ENCODE measurements at places on chromosomes 7 and 10.
A peak's percentile ranks its signal among the peaks of the same experiment; 100 is the strongest.

GRCh38 chr10:85606401-85606800 lies 760.2 kb downstream of the GRID1 start:
- no peak overlapping the region for H3K4me3 ChIP-seq
- H3K27ac ChIP-seq: no peak overlapping the region
- peaks cover 18% of the 10 kb centered on the region for H3K4me1 ChIP-seq
- no peak for DNase-seq
- no peaks in the 10 kb centered on the region for H3K36me3 ChIP-seq
- H3K27me3 ChIP-seq: no peaks in the 10 kb centered on the region

DNA sequence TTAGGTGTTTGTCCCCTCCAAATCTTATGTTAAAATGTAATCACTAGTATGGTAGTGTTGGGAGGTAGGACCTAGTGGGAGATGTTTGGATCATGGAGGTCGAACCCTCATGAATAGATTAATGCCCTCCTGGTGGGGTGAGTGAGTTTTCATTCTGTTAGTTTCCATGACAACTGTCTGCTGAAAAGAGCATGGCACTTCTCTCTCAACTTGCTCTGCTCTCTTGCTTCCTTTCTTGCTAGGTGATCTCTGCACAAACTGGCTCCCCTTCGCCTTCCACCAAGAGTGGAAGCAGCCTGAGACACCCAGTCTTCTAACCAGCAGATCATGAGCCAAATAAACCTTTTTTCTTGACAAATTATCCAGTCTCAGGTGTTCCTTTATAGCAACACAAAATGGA lies 853.9 kb downstream of the SORCS1 start:
- no peaks in the 10 kb centered on the region for H3K27me3 ChIP-seq
- H3K27ac ChIP-seq: no peak overlapping the region
- DNase-seq: no peak
- no peak overlapping the region for H3K4me3 ChIP-seq
- H3K4me1 ChIP-seq: no peaks in the 10 kb centered on the region
- H3K36me3 ChIP-seq: no peaks in the 10 kb centered on the region

DNA sequence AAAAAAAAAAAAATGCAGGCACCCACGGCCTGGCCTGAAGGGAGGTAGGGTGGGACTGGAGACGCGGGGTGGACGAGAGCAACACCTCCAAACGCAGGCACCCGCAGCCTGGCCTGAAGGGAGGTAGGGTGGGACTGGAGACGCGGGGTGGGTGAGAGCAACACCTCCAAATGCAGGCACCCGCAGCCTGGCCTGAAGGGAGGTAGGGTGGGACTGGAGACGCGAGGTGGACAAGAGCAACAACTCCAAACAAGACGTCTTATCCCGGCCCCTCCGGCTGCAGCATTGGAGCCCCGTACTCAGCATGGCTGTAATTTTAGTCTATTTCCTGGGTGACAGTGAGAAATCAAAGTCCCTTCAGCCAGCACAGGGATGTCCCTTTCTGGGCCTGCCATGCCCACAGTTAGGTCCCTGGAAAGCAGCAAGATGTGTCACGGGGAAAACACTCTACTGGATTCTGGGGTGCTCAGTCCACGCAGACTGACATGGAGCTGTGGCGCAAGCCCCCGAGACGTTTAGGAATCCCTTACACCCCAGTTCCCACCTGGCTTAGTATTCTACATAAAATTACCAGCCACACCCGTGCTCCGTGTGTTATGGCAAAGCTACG lies 119.9 kb downstream of the WDR37 start:
- no peaks in the 10 kb centered on the region for H3K4me1 ChIP-seq
- no peak for DNase-seq
- no peaks in the 10 kb centered on the region for H3K36me3 ChIP-seq

DNA sequence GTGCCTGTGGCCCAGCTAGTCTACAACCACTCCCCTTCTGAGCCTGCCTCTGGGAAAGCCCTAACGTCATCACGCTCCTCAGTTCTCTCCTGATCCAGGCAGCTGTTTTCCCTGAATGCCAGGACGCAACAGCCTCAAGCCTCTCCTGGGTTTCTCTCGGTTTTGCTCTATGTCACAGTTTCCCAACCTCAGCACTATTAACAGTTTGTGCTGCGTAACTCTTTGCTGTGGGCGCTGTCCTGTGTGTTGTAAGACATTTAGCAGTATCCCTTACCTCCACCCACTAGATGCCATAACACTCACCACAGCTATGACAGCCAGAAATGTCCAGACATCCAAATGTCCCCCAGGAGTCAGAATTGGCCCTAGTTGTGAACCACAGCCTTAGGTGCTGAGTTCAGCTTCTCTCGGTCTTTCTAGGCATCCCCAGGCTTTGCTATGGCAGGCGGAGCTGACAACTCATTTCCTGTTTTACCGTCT lies 226.3 kb upstream of the NPVF start:
- H3K27ac ChIP-seq: no peak overlapping the region
- no peak for DNase-seq
- H3K4me3 ChIP-seq: no peak overlapping the region
- peaks cover 3% of the 10 kb centered on the region for H3K27me3 ChIP-seq
- H3K36me3 ChIP-seq: no peaks in the 10 kb centered on the region

DNA sequence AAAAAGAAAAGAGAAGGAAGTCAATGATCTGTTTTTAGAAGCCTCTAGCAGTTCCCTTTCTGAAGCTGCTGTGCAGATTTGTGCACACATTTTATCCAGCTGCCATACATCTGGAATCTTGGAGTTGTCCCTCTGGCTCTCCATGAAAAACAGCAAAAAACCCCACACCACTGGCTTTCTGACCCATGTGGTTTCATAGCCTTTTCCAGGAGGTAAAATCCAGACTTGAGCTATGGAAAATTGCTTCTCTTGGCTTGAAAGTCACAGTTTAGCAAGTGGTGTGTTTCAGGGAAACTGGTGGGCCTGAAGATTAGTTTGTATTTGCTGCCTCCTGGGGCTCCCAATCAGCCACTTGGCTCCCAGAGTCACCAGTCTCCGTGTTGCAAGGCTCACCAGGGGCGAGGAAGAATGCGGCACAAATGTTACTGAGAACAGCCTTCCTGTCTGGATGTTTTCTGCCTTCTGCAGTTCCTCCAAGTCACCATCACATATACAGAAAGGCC lies 50.1 kb upstream of the ADRB1 start:
- no peaks in the 10 kb centered on the region for H3K4me1 ChIP-seq
- H3K4me3 ChIP-seq: no peak overlapping the region
- no peak for DNase-seq
- no peak overlapping the region for H3K27ac ChIP-seq

- H3K4me1 ChIP-seq: no peaks in the 10 kb centered on the region
- H3K27me3 ChIP-seq: peaks cover 5% of the 10 kb centered on the region
- no peak overlapping the region for H3K27ac ChIP-seq
- H3K36me3 ChIP-seq: no peaks in the 10 kb centered on the region
- H3K4me3 ChIP-seq: no peak overlapping the region
- no peak for DNase-seq
These were observed 466.7 kb downstream of the TYW1 start for GRCh38 chr7:67463316-67463715.

DNA sequence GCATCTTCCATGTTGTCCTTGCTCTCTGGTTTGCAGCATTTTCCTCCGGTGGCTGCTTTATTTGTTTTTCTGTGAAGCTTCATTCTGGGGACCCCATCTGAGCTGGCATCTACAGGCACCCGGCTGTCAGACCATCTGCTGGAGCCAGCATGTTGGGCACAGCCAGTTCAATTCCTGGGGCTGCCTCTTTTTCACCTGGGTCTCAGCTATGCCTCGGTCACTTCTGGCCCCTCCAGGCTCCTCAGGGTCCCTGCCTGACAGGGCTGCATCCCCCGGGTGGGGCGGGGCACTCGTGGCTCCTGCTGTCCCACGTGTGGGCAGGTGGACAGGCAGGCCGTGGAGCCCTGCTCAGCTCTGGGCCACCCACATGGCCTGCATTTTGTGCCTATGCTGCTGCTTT lies 8.1 kb downstream of the SCART1 start:
- DNase-seq: no peak
- H3K4me3 ChIP-seq: no peak overlapping the region
- H3K4me1 ChIP-seq: no peaks in the 10 kb centered on the region
- peaks cover under 1% of the 10 kb centered on the region for H3K36me3 ChIP-seq
- no peaks in the 10 kb centered on the region for H3K27me3 ChIP-seq

DNA sequence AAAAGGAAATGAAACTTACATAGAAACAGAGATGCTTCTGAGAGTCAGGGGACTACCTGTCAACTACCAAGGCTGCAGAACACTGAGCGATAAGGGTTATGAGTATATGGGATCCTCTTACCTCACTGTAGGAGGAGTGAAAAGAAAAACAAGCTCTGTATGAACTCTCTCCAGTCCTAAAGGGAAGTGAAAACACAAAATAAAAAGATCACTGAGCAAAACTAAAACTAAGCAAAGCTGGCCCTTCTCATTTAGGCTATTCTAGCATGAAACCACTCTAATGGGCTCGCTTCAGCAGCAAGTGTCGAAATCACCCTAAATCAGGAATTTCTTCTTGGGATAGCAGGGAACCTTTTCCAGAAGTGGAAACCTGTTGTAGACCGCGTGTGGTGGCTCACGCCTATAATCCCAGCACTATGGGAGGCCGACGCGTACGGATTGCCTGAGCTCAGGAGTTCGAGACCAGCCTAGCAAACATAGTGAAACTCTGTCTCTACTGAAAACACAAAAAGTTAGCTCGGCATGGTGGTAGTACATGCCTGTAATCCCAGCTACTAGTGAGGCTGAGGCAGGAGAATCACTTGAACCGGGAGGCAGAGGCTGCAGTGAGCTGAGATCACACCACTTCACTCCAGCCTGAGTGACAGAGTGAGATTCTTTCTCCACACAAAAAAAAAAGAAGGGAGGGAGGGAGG lies 27.0 kb downstream of the DCLRE1C start:
- no peak for DNase-seq
- no peak overlapping the region for H3K4me3 ChIP-seq
- peak overlapping the region; percentile 21 for H3K27ac ChIP-seq
- no peaks in the 10 kb centered on the region for H3K27me3 ChIP-seq

GRCh38 chr7:64993901-64994300 lies 3.1 kb upstream of the ZNF117 start:
- no peak overlapping the region for H3K27ac ChIP-seq
- peaks cover 5% of the 10 kb centered on the region for H3K4me1 ChIP-seq
- peaks cover 16% of the 10 kb centered on the region for H3K36me3 ChIP-seq
- no peak overlapping the region for H3K4me3 ChIP-seq
- DNase-seq: no peak
- H3K27me3 ChIP-seq: no peaks in the 10 kb centered on the region

DNA sequence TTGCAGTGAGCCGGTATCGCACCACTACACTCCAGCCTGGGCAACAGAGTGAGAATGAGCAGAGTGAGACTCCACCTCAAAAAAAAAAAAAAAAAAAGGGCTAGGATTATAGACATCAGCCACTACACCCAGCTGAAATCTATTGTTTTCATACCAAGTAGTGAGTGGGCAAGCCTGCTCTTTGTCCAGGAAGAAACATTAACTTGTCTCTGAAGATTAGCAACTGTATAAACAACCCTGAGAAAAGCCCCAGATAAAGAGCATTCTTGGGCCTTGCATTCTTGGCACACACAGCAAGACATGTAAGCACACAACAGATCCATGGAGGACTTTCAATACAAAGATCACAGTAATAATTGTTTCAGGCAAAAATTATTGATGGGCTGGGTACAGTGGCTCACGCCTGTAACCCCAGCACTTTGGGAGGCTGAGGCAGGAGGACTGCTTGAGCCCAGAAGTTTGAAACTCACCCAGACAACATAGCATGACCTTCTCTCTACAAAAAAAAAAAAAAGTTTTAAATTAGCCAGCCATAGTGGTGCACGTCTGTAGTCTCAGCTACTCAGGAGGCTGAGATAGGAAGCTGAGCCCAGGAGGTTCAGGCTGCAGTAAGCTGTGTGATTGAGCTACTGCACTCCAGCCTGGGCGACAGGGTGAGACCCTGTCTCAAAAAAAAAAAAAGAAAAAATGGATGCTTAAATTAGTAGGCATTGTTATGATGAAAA lies 4.4 kb downstream of the PSPH start:
- H3K36me3 ChIP-seq: no peaks in the 10 kb centered on the region
- no peak overlapping the region for H3K4me3 ChIP-seq
- DNase-seq: no peak
- peaks cover 13% of the 10 kb centered on the region for H3K4me1 ChIP-seq
- H3K27ac ChIP-seq: no peak overlapping the region
- no peaks in the 10 kb centered on the region for H3K27me3 ChIP-seq

DNA sequence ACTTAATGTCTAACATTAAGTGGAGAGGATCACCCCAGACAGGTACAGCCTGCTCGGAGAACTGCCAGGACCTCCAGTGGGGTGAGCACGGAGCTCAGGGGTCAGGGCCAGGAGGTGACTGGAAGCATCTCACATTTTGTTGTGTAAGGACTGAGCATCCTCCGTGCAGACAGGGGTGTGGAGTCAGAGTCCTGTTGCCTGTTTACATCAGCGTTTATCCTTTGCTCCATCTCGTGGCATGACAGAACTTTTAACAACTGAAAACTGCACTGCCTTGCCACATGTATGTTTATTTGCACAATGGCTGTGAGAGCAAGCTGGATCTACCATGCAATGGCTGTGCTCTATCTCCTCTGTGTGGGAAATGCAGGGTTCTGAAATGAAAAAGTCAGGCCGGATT lies 175.4 kb upstream of the AKR1E2 start:
- no peaks in the 10 kb centered on the region for H3K27me3 ChIP-seq
- H3K4me1 ChIP-seq: peaks cover 5% of the 10 kb centered on the region
- no peak overlapping the region for H3K27ac ChIP-seq

DNA sequence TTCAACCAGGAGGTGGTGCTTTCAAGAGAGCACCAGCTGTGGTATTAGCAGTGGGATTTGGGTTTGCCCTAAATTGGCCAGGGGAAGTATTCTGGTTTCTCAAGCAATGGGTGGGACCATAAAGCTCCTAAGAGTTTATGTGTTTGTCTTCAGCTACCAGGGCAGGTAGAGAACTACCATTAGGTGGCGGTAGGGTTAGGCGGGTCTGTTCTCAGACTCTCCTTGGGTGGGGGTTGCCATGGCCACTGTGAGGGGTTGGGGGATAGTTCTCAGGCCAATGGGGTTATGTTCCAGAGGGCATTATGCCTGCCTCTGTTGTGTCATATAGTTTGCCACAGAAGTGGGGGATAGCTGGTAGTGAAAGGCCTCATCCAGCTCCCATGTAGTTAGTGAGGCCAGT lies 47.7 kb upstream of the BICC1 start:
- H3K4me3 ChIP-seq: no peak overlapping the region
- peaks cover 10% of the 10 kb centered on the region for H3K36me3 ChIP-seq

DNA sequence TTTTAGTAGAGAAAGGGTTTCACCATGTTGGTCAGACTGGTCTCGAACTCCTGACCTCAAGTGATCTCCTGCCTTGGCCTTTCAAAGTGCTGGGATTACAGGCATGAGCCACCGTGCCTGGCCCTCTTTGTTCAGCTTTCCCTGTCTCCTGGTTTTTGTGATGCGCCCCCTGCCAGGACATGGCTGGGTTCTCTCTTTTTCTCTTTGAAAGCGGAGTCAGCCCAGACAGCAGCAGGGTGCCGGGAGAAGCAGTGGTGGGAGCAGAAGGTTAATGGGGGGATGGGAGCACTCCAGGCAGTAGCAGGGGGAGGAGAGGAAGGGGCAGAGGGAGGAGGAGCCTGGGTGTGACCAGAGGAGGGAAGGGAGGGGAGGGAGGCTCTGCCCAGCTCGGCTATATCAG lies 1.8 kb downstream of the MUC3A start:
- no peaks in the 10 kb centered on the region for H3K36me3 ChIP-seq
- DNase-seq: no peak
- no peaks in the 10 kb centered on the region for H3K4me1 ChIP-seq
- peaks cover 24% of the 10 kb centered on the region for H3K27me3 ChIP-seq

- H3K27ac ChIP-seq: no peak overlapping the region
- H3K36me3 ChIP-seq: no peaks in the 10 kb centered on the region
- DNase-seq: no peak
- no peak overlapping the region for H3K4me3 ChIP-seq
- H3K4me1 ChIP-seq: no peaks in the 10 kb centered on the region
These were observed 79.6 kb upstream of the AUTS2 start for GRCh38 chr7:69518705-69519077.

GRCh38 chr7:50662041-50662694 lies 97.0 kb upstream of the DDC start:
- H3K4me3 ChIP-seq: peak overlapping the region; percentile 92
- H3K27me3 ChIP-seq: no peaks in the 10 kb centered on the region
- H3K27ac ChIP-seq: peak overlapping the region; percentile 61
- H3K36me3 ChIP-seq: no peaks in the 10 kb centered on the region
- H3K4me1 ChIP-seq: peaks cover 53% of the 10 kb centered on the region

Data from naive thymus-derived CD8-positive, alpha-beta T cell (primary cell).